ENCODE measurements at places on chromosomes 12 and 14.

GRCh38 chr12:121289962-121290361 lies 6.5 kb downstream of the CAMKK2 start:
- no peak for DNase-seq

GRCh38 chr12:84658877-84659276 lies 253.7 kb downstream of the SLC6A15 start:
- DNase-seq: no peak

GRCh38 chr14:28083389-28083788 lies 683.2 kb upstream of the FOXG1 start:
- no peak for DNase-seq

DNA sequence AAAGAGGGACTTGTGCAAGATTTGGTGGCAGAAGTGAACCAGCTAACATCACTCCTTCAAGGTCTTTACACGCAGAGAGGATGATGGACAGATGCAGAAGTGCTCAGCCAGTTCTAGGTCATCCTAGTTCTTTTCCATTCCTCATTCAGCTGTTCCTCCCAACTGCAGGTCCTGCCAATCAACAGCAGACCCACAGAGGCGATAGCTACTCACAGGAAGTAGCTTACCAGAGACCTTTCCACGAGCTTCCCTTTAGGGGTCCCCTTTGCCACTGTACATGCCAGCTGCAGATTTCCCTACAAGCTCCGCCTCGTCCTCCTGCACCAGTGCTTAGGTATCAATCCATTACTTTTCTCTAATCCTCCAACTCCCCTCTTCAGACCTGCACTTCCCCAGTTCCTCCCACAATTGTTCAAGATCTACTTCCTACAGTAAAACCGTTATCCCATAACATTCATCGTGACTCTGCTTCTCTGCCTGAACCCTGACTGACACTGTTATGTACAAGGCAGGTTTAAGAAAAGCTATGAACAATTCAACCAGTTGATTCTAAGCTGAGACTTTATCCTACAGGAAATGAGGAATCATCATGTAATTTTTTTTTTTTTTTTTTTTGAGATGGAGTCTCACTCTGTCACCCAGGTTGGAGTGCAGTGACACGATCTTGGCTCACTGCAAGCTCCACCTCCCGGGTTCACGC lies 22.5 kb downstream of the RECQL start:
- DNase-seq: no peak

GRCh38 chr12:52311285-52311648 lies 9.9 kb downstream of the KRT83 start:
- no peak for DNase-seq

DNA sequence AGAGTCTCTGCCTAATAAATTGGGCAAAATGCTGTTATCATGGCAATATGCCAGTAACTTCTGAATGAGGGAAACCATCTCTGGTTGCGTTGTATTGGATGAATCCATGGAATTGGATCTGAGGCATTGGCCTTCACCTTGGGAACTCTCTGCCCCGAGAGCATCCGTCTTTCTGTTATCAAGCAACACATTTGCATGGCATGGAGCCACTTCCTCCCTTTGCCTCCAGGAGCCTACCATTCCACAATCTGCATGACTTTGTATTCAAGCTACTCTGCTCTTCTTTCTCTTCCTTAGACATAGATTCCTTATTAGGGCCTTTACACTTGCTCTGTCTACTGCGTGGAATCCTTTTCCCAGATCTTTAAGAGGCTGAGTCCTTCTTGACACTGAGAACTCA lies 57.2 kb downstream of the RIC8B start:
- DNase-seq: no peak

Measured in activated CD8-positive, alpha-beta T cell treated with anti-CD3 and anti-CD28 coated beads for 36 hours (primary cell).